ENCODE measurements at places on chromosomes 5 and 9.

DNA sequence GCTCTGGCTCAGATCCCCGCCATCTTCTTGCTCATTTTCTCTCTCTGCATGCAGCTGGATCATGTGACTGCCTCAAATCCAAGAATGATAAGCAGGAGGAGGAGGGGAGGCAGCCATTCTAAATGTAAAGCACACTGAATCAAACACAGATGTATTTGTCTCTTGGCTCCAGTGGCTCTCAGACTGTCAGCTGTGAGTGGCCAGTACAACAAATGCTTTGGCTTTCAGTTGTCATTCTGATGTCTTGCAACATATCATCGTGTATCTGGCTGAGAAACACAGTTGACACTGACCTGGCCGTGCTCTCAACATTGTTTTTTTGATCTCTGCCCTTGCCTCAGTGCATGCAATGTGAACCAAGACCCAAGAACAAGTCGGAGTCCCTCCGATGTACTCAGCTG, 233.1 kb downstream of the ADAMTSL1 start:
- no peak for DNase-seq

- no peak for DNase-seq
Observed at GRCh38 chr9:12785260-12785770, 10.5 kb downstream of the LURAP1L start.

- DNase-seq, result no peak
Observed at GRCh38 chr9:91164724-91165520, 196.8 kb downstream of the AUH start.

- no peak for DNase-seq
Observed at GRCh38 chr5:4255441-4255840, 659.8 kb downstream of the IRX1 start.

DNA sequence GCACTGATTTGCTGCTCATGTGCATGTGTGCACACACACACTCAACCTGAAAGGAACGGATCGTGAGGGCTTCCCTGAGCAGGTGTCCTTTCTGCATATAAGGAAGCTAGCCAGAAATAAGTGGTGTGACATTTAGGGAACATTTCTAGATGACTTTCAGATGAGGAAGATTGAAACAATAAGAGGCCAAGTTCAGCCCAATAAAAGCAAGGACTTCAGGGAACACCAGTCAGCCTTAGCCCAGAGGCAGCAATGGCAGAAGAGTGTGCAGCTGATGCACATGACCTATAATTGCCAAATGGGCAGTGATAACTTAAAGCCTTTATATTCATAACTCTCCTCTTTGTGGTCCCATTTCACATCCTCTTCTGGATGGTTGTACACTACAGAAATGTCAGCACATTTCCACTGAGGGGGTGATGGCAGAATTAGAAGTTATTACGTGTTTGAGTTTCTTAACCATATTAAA, 255.5 kb downstream of the TRIM32 start:
- DNase-seq, result no peak

GRCh38 chr5:102875721-102876123, 120.6 kb downstream of the PAM start:
- no peak for DNase-seq

- peak; percentile 84 for DNase-seq
Observed at GRCh38 chr9:81557452-81558090, 131.8 kb downstream of the TLE1 start.

DNA sequence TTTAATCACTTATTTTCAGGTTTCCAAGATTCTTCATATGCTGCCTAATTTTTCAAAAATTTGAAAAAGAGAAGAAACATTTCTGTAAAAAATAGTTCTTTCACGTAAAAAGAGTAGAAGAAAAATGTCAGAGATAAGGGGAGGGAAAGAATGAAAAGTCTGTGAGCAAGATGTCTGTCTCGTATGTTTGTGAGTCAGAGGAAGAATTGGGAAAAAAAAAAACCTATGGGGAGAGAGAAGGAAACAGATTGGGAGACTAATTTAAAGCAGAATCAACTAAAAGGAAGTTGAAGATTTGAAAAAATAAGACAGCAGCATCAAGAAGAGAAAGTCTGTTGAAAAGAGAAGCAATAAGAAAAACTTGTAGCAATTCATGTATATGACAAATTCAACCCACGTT, 456.3 kb downstream of the HINT1 start:
- DNase-seq, result no peak

- no peak for DNase-seq
Observed at GRCh38 chr5:94498199-94498598, 120.2 kb downstream of the KIAA0825 start.

GRCh38 chr5:15940905-15941304, 238.7 kb downstream of the MARCHF11 start:
- no peak for DNase-seq

DNA sequence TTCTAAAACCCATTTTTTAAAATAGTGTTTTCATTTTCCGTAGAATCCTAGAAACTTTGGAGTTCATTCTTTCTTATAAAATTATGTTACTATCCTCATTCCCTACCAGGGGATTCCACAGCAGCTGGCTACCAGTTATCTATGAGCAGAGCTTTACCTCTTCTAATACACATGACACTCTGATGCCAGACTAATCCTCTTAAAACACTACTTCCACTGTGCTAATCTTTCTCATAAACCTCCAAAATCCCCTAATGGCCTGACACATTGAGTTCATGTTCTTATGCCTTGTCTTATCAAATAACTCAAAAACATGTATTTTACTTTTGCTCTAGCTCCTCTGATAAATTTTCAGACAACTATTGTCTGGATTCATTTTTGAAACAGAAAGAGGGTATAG, 633.6 kb upstream of the FTMT start:
- no peak for DNase-seq

DNA sequence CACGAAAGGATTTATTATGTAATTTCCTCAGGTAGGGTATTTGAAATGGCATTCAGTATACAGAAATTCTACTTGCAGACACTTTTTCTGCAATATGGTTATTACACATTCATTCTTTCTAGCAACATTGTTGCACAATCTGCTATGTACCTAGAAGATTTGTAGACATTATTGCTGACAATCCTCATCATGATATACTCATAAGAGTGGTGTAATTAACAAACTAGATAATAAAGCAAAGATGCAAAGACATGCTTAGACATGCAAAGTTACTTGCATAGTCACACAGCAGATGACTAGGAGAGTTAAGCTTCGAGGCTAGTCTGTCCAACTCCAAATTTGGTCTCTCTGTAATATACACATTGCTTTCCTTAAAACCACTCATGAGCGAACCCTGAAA, 317.1 kb downstream of the ASTN2 start:
- DNase-seq, result no peak

DNA sequence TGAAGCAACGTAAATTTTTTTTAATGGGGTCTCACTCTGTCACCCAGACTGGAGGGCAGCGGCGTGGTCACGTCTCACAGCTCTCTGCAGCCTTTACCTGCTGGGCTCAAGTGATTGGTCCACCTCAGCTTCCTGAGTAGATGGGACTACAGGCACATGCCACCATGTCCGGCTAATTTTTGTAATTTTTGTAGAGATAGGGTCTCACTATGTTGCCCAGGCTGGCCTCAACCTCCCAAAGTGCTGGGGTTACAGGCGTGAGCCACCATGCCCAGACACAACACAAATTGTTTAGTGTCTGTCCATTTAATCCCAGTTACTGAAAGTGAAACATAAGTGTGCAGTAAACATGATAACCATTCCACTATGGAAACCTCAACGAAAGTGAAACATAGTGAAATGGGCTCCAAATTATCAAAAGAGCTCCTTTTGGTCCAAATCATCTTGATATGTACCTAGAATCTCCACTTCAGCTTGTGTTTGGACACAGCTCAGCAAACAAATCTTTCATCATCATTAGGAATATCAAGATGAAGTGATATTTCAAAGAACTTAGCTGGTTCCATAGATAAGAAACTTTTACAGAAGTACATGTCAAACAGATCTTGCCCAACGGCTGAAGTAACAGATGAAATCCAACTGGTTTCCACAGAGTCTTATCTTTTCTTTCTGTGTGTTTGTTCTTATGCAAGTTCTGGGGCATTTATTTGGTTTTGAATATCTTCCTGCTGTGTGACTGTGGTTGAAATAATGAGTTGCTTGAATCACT, 41.2 kb upstream of the PLPP1 start:
- DNase-seq, result no peak

GRCh38 chr5:39211773-39212172, 7.6 kb downstream of the FYB1 start:
- no peak for DNase-seq

DNA sequence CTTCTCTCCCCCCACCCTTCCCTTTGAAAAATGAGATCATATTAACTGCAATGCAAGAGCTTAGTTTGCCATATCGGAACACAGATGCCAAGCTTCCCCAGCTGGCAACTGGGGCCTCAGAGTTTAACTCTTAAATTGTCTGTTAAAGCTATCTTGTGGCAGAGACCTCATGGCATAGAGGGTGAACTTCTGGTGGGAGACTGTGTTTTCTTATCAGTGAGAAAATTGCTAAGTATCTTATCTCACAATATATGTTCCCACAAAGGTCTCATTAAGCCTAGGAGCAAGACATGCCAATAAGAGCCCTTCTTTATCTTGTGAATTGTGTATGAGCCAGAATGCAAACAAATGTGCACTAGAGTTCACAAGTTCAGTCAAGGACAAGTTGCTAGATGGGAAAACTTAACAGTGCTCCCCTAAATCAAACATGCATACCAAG, 12.3 kb downstream of the NFIB start:
- DNase-seq, result no peak

GRCh38 chr9:129557192-129558036, 63.5 kb downstream of the C9orf50 start:
- no peak for DNase-seq

GRCh38 chr5:74885170-74885569, 19.0 kb upstream of the FAM169A start:
- no peak for DNase-seq

DNA sequence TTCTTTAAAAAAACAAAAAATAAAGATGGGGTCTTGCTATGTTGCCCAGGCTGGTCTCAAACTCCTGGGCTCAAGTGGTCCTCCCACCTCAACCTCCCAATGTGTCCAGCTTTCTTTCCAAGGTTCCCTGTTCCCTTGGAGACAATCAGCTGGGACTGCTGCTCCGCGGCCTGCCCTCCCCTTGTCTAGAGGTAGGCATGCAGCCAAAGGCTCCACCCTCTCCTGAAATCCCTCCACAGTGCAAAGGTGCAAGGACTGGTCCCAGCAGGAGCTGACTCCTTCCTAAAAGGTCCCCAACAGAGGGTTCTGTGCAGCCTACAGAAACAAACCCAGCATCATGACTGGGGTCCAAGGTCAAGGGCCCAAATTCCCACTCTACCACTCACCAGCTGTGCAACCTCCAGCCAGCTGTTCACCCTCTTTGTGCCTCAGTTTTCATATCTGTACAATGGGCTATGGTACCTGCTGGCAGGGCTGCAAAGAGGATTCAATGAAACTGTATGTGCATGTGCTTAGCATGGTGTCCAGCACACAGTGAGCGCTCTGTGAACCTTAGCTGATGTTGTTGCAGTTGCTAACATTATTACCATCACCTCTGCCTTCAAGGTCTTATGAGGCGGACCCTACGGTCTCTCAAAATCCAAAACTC, 47.5 kb downstream of the BARX1 start:
- no peak for DNase-seq

DNA sequence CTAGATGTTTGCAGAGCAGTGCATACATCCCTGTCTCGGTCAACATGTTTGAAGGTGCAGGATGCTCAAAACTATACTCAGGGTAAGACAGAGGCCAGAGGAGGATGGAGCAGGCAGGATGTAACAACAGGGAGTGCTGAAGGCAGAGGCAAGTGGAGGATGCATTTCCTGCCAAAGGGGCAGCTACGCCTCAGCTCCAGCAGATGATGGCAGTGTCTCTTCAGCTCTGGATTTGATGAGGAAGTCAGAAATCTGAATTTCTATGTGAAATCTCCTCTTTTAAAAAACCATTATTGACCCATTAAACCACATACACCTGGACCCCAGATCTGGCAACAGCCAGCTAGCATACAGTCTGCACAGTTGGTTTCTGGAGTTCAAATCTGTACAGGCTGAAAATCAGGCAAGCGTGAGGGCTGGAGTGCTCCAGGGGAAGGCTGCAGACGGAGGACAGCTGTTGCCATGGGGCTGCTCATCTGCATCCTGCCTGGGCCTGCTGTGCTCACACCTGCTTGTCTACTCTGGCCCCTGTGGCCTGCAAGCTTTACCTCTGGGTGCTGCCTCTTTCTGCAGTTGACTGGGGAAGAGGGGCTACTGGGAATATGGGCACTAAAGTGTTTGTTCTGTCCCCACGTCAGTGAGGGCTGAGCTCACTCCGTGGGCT, 152.9 kb upstream of the SLC28A3 start:
- DNase-seq, result no peak

GRCh38 chr9:112086627-112087026, 88.5 kb downstream of the SUSD1 start:
- DNase-seq, result no peak

- DNase-seq, result no peak
Observed at GRCh38 chr5:40308867-40309266, 370.8 kb upstream of the PTGER4 start.

DNA sequence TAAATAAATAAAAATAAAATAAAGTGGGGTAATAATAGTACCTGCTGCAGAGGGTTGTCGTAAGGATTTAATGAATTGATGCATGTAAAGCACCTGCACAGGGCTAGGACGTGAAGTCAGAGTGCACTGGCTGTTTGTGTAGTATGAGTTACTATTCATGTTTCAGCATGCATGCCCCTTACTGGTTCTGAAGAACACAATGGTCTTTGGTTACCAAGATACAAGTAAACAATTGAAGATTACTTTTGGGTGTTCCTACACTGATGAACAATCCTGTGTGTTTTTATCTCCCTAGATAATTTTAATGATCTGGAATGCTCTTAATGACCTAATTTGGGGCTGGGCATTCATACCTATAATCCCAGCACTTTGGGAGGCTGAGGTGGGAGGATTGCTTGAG, 23.2 kb upstream of the PRRC2B start:
- no peak for DNase-seq

GRCh38 chr5:125142458-125142857, 396.0 kb upstream of the ZNF608 start:
- no peak for DNase-seq

DNA sequence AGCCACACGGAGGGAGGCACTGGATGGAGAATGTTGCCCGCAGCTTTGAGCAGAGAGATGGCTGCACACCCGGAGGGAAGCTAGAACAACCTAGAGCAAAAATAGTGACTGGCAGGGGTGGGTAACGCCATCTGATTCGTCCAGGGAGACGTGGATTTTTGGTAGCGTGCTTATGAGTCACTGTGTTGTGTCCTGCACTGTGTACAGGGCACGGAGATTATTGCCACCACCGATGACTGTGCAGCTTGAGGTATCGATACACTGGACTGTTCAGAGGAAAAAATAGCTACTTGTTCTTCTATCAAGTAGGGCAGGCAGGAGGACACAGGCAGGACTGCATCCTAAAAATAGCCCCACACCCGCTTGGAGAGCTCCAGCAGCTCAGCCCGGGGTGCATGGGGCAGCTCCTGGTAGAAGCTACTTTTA, 6.0 kb downstream of the UBE2QL1 start:
- no peak for DNase-seq
